Left lobe of liver (tissue), 2 donors: ENCODE measurements at places on chromosomes 5 and 9.

- DNase-seq, result no peak
Observed at GRCh38 chr5:124040799-124041198, 528.8 kb downstream of the CSNK1G3 start.

- no peak for DNase-seq
Observed at GRCh38 chr5:17219006-17219422, 1.6 kb downstream of the BASP1 start.

- DNase-seq, result no peak
Observed at GRCh38 chr5:86354664-86355063, 263.1 kb upstream of the COX7C start.

DNA sequence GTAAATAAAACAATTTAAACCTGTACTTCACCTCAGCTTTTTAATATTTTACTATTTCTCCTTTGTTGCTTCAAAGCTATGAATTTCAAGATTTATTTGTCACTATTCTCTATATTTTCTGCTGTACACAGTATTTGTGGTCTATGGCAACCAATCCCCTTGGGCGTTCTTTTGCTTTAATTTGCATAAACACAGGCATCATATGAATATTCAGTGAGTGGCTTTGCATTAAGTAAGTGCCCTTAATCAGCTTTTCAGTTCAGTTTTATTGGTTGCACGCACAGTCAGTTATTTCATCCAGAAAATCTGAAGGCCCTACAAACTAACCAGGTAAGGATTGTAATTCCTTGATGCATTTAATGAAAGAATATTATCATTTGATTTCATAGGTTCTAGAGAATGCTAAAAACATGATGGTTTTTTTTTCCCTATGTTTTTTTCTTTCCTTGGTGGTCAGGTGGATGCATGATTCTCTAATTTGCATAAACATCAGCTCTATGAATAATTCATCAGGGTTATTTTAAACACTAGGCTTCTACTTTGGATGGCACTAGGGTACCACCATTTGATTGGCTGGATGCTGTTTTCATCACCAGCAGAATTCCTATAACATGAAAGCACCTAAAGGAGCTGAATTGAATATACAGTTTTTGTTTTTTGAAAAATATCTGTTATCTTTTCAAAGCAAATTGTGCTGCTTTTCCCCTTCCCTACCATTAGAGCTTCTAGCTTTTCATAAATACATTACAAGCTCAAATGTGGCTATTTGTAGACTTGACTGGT, 249.2 kb upstream of the CCNH start:
- no peak for DNase-seq

DNA sequence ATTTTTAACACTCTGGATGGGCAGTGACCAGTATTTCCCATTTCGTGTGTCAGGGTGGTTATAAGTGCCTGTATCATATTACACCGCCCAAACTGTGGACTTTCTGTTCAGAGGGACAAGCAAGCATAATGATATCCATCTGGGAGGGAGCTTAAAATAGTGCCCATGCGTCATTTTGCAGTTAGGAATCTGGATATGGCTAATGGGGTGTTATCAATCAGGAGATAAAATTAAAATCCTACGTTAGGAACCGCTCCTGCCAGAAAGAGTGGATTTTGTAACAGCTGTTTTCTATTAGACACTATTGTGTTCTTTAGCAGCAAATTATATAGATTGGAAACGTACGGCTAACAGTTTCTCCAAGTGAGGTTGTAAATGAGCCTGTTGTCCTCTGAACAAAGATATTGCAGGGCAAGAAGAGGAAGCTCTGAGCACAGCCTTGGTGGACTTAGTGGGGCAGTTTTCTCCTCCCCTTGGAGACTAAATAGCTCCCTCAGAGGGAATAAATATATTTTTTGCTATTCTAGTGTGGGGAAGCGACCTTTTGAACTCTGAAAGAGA, 160.4 kb downstream of the SPATA31D1 start:
- no peak for DNase-seq

DNA sequence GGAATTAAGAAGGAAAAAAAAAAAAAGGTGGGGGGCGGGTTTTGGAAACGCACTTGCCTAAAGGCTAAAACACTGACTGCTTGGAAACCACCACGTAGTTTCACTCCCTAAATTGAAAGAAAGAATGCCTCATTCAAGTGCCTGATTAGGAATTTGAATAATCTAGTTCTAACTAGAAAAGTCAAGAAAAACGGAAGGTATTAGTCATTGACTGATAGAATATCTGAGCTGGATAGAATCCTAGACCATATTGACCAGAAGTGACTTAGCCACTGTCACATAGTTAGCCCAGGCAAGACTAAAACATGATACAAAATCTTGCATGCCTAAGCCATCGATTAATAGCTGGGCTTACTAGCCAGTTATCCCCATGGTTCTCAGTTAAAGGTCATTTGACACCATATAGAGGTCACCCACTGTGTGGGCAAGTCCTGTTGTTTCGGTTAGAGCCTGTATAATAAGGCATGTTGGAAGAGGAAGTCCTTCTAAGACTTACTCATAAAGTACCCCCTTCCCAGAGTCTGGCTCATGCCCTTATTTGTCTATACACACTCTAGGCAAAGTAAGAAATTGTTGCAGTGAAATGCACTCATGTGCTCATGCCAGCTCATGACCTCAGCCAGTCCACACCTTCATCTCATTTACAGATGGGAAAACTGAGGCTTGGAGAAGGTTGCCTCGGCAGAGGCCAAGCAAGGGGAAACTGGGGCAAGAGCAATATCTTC, 40.2 kb downstream of the SH3RF2 start:
- no peak for DNase-seq

- peak; percentile 31 for DNase-seq
Observed at GRCh38 chr9:135039266-135039870, 48.1 kb upstream of the OLFM1 start.

- no peak for DNase-seq
Observed at GRCh38 chr9:32969270-32969669, 32.2 kb downstream of the APTX start.

- no peak for DNase-seq
Observed at GRCh38 chr5:133367984-133368383, 244.4 kb downstream of the FSTL4 start.

DNA sequence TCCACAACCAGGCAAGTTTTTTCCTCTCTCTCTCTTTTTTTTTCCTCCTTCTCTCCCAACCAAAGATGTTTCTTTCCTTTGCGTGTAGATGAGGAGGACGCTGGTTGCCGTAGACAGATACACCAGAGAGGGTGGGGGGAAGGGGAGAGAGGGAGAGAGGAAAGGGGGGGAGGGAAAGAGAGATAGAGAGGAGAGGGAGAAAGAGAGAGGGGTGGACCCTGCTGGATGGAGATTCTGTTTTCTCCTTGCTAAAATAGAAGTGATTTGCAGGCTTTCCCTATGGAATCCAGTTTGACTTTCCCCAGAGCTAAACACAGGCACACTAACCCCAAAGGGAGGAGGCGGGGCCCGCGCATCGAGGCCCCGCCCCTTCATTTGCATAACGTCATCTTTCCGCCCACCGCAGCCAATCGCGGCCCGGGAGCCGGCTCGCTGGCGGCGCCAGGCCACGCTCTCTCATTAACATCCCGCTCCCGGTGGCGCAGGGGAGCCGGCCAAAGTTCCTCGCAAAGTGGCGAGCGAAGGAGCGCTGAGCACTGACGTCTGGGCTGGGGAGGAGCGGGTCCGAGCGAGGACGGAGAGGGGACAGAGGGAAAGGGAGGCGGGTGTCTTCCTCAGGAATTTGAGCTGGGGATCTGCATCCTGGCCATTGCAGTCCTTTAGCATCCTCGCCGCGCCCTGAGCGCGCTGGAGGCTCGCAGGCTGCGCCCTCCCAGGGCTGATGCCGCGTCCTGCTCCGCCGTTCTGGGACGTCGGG, 487 bp upstream of the EBF1 start:
- peak; percentile 82 for DNase-seq

GRCh38 chr5:20446121-20446520, 458.1 kb upstream of the CDH18 start:
- DNase-seq, result no peak

GRCh38 chr9:93266521-93267001, 82.6 kb downstream of the WNK2 start:
- no peak for DNase-seq

GRCh38 chr5:16914584-16914983, 21.5 kb downstream of the MYO10 start:
- DNase-seq, result no peak

DNA sequence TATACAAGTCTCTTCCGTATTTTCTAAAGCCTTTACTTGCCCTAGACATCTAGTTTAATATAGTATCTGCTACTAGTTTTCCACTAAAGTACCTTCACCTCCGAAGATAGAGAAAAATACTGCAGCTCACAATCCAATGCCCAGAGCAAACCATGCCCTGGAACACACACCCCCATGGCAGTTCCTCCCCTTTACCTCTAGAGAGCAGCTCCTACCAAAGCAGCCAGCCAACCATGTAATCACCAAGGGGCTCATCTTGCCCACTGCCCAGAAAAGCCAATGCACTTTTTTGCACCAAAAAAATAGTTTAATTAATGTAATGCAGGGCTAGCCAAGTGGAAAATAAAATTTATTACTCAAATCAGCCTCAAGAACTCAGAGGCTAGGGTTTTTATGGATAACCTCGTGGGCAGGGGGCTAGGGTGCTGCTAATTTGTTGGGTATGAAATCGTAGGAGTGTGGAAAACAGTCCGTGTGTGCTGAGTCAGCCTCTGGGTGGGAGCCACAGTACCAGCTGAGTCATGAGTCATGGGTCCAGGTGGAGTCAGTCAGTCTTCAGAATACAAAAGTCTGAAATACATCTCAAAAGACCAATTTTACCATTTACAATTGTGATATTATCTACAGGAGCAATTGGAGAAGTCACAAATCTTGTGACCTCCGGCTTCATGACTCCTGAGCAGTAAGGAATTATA, 120.1 kb upstream of the ACO1 start:
- DNase-seq, result no peak

GRCh38 chr5:150213530-150213929, 23.7 kb downstream of the SLC6A7 start:
- no peak for DNase-seq
